NCI-H2029 treated with DMSO at 0.1 percent for 48 hours (cell line): ENCODE measurements at places on chromosomes 11 and 22.

DNA sequence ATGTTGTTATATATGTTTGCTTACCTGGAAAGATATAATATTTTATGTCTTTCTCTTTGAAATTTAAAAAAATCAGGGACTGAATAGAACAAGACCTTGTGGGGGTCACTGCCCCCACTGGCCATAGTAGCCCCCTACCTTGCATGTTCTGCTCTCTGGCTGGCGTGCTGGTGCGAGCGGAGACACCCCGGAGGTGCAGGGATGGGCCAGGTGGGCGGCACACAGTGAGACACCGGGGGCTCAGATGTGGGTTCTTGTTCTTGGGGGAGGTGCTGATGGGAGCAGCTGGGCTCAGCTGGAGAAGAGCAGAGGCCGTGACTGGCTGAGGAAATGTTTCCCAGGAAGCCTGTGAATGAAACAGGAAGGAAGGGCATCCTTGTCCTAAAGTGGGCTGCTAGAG is 20.2 kb downstream of the GAB4 start:
- DNase-seq: no peak

- DNase-seq: no peak
These were observed 134.9 kb downstream of the DBX1 start for GRCh38 chr11:20025332-20025840.

DNA sequence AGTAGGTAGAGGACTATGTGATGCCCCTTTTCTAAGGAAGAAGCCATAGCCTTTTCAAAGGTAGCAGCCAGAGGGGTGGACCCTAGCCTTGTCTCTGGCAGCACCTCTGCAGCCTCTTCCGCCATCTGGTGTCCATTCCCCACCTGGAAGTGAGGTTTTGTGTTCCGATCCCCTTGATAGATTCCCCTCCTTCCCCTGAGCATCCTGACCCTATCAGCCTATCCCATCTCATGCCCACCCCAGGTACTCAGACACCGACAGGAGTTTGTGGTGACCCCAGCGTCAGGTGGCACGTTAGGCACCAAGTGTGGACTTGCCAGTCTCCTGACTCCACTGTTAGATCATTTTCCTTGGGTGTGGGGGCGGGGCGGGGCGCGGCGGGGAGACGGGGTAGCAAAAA is 398 bp upstream of the FAM89B start:
- DNase-seq: peak; percentile 44

DNA sequence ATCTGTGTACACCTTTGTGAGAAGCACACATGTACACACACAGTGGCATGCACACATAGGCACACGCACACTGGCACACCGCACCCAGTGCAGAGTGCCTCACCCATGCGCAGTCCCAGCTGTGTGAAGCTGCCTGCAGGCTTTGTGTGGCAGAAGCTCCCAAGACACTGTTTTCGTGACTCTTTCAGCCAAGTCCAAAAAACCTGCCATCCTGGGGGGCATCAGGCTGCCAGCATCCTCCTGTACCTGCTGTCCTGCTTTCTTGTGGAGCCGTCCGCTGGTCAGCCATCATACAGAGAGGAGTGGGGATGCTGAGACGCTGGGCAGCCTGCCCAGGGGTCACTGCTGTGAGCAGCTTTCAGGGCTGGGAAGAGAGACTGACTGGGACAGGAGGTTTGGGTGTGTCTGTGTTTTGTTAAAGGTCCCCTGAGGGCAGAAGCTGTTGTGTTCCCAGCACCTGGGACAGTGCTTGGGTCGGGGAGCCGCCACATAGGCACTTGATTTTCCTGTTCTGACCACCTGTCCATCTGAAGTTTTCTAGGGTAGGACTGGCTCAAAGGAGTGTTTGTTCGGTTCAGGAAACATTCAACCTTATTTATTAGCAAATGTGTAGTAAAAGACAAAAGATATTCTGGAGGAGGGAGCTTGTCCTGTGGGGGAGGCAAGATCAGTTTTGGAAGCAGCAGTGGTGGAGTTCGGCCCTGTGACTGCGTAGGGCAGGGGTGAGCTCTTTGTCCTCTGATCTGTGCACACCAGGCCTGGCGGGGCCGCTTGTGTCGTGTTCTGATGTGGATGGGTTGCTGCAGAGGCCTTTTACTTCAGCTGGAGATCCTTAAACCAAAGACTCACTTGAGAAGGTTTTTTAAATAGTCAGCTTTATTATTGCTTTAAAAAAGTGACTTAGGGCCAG is 29.7 kb downstream of the AP2A2 start:
- DNase-seq: no peak

GRCh38 chr22:23837496-23837859 is 1.3 kb downstream of the DERL3 start:
- DNase-seq: no peak

GRCh38 chr11:110921742-110922521 is 209.7 kb upstream of the ARHGAP20 start:
- DNase-seq: no peak
